ENCODE measurements at places on chromosomes 11 and 22. TPM values are rescaled to one million over a fixed set of nuclear protein-coding genes. Genes with fewer than 3 reads are reported as not detected.

- no peak for DNase-seq
Measured at GRCh38 chr11:84790849-84791427, 836.2 kb downstream of the DLG2 start.

DNA sequence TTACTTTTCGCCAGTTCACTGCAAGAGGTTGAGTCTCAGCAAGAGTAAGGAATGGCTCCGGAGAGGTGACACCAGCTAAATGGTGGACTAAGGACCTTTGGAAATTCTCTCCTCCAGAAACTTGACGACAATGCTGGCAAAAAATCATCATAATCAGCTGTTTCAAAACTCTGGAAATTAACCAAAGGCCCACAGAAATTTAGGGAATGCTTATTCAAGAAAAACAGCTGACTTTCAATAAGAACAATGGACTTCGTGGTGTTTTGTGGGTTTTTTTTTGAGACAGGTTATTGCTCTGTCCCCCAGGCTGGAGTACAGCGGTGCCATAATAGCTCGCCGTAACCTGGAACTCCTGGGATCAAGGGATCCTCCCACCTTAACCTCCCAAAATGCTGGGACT, 68.4 kb upstream of the SEPTIN5 start:
- no peak for DNase-seq

DNA sequence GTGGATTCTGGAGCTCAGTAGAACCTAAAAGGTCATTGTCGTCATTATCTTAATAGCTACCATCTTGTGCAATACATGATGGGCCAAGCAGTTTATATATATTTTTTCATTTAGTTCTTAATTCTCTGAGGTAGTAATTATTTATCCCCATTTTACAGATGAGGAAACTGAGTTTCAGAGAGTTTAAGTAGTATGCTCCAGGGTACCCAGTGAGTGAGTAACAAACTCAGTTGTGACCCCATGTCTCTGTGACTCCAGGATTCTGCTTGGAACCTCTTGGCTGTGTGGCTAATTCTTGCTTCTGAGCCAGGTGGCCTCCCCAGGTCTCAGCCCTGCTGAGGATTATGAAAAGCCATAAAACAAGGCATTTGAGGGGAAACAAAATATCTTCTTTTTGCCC, 82.6 kb downstream of the CEP164 start:
- DNase-seq, result no peak

- DNase-seq, result no peak
Measured at GRCh38 chr22:45775569-45776312, 104.1 kb downstream of the ATXN10 start.

- peak; percentile 15 for DNase-seq
Measured at GRCh38 chr11:83194281-83195142, 1.0 kb downstream of the ANKRD42 start.

- DNase-seq, result no peak
Measured at GRCh38 chr11:107014871-107015270, 3.4 kb downstream of the GUCY1A2 start.

GRCh38 chr11:85718991-85719807, 33.2 kb upstream of the CCDC89 start:
- DNase-seq, result no peak

The GTSE1 gene
- total RNA-seq, result 24.2 TPM

- no peak for DNase-seq
Measured at GRCh38 chr11:35107861-35108260, 31.1 kb upstream of the CD44 start.

- DNase-seq, result no peak
Measured at GRCh38 chr11:122068837-122069236, 47.2 kb downstream of the BLID start.

DNA sequence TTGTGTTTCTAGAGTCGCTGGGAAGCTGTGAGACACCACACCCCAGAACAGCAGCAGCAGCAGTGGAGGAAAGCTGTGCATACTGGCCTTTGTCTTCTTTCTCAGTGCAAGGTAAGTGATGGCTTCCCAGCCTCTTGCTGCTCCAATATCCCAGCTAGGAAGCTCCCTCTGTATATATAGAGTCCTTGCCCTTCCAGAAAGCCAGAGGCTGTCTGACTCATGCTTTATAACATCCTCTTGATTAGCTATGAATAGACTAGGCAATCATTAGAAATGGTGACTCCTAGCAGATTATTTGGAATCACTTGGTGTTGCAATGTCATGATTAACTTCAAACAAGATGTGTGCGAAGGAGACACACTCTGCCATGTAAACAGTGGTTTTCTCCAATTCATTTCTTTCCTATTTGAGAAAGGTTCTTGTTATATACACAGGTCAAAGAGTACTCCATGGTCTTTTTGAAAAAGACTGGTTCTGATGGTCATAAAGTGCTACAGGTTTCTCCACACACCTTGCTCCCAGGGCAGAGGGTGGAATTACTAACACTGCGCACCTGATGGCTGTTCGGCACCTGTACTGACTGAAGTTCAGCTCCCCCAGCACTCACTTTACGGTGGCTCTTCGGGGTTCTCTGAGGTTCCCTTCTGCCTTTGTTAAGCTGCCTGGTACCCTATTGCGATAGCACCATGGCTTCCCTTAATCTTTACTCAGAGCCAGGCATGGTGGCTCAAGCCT, at the start of gene MMP1:
Gene MMP1, minus strand, starts transcription at position 149 of the 735 bp plus-strand sequence. Its CDS starts 68 bp downstream, at position 81.
- no peak for DNase-seq

The BCL2L13 gene
- 36.0 TPM for total RNA-seq

GRCh38 chr22:47944941-47945340, 1182.5 kb downstream of the TBC1D22A start:
- DNase-seq, result no peak

The CD3E gene
- not detected for total RNA-seq

DNA sequence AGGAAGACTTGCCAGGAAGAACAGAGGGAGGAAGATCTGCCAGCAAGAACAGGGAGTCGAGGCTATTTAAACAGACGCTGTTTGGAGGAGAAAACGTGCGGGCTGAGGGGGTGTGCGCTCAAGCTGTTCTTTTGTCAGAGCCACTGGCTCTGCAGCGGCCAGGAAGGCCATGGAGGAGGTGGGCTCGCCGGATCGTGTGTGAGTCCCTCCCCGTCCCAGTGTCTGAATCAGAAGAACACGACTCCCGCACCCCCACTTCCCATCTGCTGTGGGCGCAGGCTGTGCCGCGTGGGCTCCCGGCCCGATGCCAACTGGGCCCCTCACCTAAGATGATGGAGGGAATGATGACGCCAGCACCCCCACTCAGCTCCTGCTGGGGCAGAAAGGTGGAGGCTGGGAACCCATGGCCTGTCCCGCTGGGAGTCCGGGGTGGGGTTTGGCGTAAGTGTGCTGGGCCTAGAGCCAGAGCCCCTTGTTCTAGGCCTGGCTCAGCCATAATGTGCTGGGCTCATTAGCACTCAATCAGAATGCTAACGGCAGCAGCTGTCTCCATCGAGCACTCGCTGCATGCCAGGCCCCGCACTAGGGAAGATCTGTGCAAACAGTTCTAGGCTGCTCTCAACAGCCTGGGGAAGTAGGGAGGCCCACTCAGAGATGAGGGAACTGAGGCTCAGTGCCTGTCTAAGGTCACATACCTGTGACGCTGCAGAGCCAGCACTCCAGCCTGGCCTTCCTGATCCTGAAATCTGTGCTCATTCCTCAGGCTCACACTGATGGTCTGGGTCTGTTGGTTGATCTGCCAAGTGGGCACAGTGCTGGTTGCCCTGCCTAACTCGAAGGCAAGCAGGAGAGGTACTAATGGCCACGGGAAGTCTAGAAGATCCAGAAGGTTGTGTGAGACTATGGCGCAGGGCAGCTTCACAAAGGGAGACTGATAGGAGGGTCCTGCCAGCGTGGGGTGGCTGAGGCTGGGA, 11.5 kb downstream of the NPTXR start:
- DNase-seq, result no peak

DNA sequence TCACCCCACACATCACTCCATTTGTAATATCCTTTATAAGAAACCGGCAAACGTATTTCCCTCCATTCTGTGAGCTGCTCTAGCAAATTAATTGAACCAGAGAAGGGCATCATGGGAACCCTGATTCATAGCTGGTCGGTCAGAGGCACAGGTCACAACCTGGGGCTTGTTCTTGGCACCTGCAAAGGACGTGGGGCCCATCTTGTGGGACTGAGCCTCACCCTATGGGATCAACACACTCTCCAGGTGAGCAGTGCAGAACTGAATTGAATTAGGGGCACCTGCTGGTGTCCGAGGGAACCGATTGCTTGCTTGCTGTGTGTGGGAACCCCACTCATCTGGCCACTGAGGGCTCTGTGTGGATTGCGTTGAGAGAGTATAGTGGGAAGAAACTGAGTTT, 145.3 kb downstream of the CTTN start:
- DNase-seq, result no peak

The OR52H1 gene
- 0.26 TPM for total RNA-seq

GRCh38 chr11:36431429-36432092, 78.5 kb downstream of the TRAF6 start:
- no peak for DNase-seq

The DKK3 gene
- 66.3 TPM for total RNA-seq

GRCh38 chr11:116825854-116826750, 3.0 kb upstream of the APOA4 start:
- no peak for DNase-seq

- DNase-seq, result no peak
Measured at GRCh38 chr11:104654181-104654813, 244.0 kb downstream of the CASP12 start.

- no peak for DNase-seq
Measured at GRCh38 chr11:1750840-1751530, 590 bp upstream of the IFITM10 start.

DNA sequence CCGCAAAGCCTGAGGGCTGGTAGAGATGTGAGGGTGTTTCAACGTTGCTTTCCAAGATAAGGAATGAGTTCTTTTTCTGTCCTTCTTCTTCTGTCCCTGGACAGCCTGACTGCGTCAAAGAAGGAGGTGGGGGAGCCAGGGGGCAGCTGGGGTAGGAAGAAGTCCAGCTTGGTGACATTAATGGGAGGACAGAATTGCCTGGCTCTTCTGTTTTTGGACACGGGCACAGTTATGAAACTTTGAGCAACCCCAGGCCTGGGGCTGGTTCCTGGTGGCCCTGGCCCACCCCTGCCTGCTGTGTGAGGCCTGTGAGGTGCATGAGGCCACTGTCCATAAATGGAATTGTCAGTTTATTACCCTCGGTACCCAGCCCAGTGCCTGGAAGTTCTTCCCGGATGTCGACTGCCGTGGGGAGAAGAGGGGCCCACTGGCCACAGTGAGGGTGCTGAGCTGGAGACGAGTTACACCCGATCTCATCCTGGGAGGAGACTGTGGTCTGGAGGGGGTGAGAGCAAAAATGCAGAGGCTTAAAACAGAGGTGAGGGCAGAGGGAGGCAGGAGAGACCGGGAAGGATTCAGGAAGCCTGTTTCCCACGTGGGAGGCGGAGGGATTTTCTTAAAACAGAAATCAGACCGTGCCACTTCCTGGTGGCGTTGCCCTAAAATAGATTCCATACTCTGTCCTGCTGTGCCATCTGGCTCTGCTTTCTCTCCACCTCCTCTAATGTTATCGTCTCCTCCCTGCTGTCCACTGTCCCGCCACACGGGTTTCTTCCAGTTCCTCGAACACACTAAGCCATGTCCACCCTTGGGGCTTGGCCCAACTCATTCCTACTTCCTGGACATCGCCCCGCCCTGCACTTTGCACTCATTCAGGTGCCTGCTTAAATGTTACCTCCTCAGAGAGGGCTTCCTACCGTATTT, 59.7 kb upstream of the RASD2 start:
- DNase-seq, result no peak

- DNase-seq, result no peak
Measured at GRCh38 chr11:70040869-70041501, 37.1 kb upstream of the ANO1 start.

DNA sequence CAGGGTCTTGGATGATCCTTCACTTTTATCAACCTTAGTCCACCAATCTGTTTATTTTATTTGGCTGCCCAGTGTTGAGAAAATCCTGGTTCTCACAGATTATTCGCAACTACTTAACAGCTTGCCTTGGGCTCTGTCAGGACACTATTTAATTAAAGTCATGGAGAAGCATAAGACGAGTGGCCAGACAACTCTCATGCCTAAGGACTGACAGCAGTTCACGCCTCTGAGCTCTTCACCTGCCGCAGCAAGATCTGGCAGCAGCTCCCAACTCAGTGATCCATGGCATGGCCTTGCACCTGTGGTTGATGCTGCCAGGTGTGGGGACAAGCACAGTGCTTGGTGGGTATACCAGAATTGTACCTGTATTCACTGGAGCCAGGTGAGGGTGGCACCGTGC, 37.8 kb downstream of the HIRA start:
- DNase-seq, result no peak

DNA sequence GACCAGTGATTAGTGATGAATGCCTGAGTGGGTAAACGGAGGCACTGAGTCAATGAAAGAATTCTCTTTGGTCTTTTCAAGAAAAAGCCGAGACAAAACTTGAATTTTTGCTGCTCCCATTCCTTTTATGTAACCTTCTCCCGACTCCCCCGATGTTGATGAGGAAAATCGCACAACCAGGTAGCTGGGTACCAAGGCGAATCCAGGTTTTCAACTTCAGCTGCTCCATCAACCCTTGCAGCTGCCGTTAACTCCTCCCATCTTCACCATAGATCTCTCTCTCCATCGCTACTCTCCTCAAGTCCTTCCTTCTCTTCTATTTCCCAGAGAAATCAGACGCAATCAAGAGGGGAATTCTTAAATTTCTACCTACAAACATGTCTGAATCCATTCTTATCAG, 611 bp upstream of the USP2 start:
- no peak for DNase-seq

The RFPL2 gene
- total RNA-seq, result 1.0 TPM

The RIMBP3C gene
- not detected for total RNA-seq

DNA sequence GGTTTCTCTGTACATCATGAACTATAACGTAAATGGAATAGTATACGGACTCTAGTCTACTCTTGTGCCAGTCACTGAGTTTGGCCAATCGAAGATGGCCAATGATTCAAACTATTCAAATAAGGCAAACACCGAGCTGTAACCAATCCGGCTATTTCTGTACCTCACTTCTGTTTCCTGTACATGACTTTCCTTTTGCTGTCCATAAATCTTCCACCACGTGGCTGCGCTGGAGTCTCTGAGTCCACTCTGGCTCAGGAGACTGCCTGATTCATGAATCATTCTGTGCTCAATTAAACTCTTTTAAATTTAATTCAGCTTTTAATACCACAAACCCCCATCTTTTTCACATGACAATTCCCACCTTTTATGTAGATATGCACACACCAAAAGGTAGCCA, 1.5 kb upstream of the JAML start:
- DNase-seq, result no peak

- DNase-seq, result peak; percentile 15
Measured at GRCh38 chr11:107018219-107018901, at the start of gene GUCY1A2. TSS of gene GUCY1A2 (minus strand) at chr11:107018476. CDS start at chr11:107018055, 421 bp downstream.

The CNTF gene
- total RNA-seq, result 3.9 TPM

GRCh38 chr11:44868455-44869421, 81.9 kb downstream of the TP53I11 start:
- no peak for DNase-seq

DNA sequence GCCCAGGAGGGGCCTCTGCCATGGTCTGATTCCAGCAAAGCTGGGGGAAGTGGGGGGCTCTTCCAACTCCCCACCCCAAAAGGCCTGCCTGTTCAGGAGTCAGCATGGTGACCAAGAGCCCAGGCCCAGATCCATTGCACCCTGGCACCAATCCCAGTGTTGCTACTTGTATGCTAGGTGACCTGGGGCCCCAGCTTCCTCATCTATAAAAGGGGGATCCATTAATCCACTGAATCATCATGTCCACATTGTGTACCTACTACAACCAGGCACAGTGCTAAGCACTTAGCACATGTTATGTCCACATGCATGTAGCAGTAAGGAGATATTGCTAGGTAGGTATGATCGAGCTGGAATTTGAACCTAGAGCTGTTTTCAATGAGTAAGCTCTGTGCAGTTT, 2.0 kb downstream of the SYT12 start:
- DNase-seq, result no peak

- DNase-seq, result no peak
Measured at GRCh38 chr11:74730571-74731260, 510 bp downstream of the CHRDL2 start.

The SNX15 gene
- 33.0 TPM for total RNA-seq

The TRIM21 gene
- total RNA-seq, result 11.4 TPM
